ENCODE measurements at places on chromosomes 3 and 15.

GRCh38 chr15:68475449-68475848 is 43.5 kb upstream of the ITGA11 start:
- DNase-seq = no peak

DNA sequence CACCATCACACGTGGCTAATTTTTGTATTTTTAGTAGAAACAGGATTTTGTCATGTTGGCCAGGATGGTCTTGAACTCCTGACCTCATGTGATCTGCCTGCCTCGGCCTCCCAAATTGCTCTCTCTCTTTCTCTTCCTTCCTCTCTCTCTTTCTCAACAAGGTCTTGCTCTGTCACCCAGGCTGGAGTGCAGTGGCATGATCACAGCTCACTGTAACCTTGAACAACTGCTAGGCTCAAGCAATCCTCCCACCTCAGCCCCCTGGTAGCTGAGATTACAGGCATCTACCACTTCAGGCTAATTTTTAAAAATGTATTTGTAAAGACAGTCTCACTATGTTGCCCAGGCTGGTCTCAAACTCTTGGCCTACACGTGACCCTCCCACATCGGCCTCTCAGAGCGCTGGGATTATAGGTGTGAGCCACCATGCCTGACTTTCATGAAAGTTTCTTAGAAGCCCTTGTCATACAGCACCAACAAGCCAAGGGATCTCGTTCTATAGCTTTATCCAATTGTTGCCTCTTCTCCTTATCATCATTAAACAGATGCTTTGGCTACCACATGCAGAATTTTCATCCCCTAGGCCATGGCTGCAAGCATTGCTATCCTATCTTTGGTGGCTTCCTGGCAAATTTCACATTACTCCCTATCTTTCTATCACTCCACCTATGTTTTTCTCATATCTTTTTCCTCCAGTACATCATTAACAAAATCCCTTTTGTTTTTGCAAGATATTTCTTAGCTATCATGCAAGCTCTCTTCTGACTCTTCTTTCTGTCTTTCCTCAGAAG is 5.7 kb downstream of the CCDC32 start:
- no peak for DNase-seq

GRCh38 chr3:188722963-188723362 is 448.8 kb upstream of the TPRG1 start:
- DNase-seq = no peak

- no peak for DNase-seq
Observed at GRCh38 chr3:111968319-111969054, 10.3 kb upstream of the ABHD10 start.

- DNase-seq = peak; percentile 58
Observed at GRCh38 chr3:69410301-69410700, 24.4 kb upstream of the FRMD4B start.

GRCh38 chr3:16474216-16474615 is 39.3 kb downstream of the RFTN1 start:
- no peak for DNase-seq

DNA sequence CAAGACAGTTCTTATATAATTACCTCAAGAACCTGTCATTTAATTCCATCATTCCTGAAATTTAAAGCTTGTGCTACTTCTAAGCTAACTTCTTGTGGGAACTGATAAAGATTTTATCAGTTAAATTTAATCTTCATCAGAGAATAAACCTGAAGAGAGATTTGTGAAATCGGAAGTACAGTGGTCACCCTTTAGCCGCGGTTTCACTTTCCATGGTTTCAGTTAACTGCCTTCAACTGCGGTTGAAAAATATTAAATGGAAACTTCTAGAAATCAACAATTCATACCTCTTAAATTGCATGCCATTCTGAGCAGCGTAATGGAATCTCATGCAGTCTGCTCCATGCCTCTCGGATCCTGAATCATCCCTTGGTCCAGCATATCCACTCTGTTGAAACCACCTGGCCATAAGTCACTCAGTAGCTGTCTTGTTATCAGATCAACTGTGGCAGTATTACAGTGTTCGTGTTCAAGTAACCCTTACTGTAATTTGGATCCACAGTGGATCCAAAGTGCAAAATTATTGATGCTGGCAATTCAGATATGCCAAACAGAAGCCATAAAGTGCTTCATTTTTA is 626.1 kb downstream of the CADM2 start:
- no peak for DNase-seq

- DNase-seq = no peak
Observed at GRCh38 chr3:52480768-52481715, 14.1 kb upstream of the STAB1 start.

- no peak for DNase-seq
Observed at GRCh38 chr15:77025941-77026411, 31.1 kb downstream of the PSTPIP1 start.

DNA sequence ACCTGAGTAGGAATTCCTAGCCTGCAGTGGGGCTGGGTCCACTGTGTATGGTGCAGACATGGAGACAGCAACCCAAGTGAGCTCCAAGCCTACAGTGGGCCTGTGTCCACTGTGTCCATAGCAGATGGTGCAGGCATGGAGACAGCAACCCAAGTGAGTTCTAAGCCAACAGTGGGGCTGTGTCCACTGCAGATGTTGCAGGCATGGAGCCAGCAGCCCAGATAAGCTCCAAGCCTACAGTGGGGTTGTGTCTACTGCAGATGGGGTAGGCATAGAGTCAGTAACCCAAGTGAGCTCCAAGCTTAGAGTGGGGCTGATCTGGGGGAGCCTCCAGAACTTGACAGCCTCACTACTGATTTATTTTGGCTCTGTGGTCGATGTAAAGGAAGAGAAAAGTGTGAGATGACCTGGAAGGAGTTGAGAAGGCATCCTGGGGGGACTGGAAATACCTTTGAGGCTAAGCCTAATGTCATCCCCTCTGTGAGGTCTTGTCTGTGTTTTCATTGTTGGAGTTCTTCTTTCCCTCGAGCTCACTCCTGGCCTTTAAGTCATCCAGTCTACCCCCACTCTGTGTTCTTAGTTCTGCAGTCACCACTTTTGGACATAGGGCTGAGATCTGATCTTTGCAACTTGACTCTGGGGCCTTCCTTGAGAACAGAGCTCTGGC is 22.4 kb upstream of the IL16 start:
- no peak for DNase-seq

GRCh38 chr3:155024006-155024638 is 56.0 kb upstream of the MME start:
- DNase-seq = no peak

GRCh38 chr3:55197021-55197420 is 269.2 kb upstream of the LRTM1 start:
- no peak for DNase-seq

- DNase-seq = no peak
Observed at GRCh38 chr3:23484386-23484785, 281.3 kb downstream of the UBE2E2 start.

- DNase-seq = no peak
Observed at GRCh38 chr3:174219738-174220137, 639.4 kb upstream of the NAALADL2 start.

GRCh38 chr3:43388915-43389314 is 102.6 kb downstream of the SNRK start:
- DNase-seq = no peak

DNA sequence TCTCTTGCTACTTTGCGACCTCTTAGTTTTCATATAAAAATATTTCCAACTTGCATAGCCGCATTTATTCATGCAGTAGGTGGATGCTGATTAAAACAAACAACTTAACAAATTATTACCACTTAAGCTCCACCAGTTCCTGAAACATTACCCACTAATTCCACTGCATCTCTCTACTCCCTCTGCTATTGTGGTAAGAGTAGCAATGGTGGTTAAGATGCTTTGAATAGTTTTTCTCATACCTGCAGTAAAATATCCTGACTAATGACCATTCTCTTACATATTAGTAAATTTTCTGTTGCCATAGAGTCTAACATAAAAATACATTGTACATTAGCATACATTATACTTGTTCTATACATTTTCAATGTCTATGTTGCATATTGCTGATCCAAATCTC is 397.6 kb upstream of the PLSCR5 start:
- DNase-seq = no peak

DNA sequence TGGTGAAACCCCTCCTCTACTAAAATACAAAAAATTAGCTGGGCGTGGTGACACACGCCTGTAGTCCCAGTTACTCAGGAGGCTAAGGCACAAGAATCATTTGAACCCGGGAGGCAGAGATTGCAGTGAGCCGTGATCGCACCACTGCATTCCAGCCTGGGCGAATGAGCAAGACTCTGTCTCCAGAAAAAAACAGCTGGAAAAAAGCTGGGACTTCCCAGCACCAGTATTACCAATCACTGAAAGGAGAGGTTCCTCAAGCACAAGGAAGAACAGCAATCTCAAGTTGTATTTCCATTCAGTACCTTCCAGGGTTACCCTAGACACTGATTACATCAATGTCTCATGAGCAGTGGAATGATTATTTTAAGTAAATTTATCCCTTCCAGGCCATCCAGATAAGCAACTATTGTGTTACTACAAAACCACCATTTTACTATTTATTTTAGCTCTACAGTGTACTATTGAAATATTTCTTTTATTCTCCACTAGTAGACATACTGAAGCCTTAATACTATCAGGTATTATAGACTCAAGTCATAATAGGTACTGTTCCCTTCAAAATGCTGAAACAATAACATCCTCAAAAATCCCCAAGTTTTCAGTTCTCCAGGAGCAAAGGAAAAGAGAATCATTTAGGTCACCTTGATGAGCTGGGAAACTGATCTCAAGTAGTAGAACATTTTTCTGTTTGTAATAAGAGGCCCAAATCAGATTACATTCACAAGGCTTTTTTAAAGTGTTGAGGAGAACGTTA is 54.8 kb upstream of the VGLL4 start:
- DNase-seq = no peak

DNA sequence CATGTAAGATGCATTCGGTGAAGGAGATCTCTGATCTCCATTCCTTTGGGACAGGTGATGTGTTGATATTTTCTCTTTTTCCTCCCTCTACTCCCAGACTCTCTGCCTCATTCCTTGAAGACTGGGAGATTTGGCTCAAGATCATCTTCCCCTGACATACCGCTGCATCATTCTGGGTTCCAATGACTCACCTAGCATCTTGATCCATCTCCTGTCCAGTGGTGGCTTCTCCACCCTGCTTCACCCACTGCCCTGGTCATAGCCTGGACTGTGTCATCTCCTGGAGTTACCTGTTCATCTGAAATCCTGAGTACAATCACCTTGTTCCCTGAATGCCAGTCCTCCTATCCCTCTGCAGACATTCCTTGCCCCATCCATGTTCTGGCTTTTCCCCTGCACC is 57.4 kb upstream of the TRAK1 start:
- DNase-seq = no peak

DNA sequence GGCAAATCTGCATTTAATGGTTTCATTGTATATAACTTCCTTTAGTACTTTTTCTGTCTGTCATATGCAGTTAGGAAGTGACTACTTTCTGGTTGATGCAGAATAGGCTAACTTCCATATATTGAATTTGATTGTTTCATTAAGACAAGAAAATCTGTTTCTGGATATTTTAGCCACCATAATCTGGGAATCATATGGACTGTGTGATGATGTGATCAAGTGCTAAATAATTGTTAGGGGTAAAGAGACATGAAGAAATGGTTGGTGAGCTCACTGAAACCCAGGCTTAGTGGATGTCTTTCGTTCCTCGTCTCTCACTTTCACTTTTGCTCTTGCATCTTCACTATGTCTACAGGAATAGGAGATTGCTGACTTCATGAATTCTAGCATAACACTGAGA is 3.5 kb upstream of the MNS1 start:
- DNase-seq = peak; percentile 49

DNA sequence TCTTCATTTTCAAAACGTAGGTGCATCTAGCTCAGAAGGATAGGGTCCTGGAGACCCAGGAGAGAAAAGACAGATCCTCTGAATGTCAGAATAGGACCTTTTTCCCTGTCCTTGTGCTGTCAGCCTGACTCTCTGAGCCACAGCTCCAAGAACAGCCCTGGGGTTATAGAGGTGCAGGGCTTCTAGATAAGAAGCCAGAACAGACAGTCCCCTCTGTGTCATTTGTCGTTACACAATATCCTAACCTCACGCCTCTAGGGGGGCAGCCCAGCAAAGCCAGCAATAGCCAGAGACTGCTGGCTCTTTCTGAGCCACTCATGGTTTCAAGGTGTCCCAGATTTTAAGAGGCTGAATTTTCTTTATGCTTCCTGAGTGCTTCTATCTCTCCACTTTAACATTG is 153.2 kb upstream of the THBS1 start:
- no peak for DNase-seq

- DNase-seq = no peak
Observed at GRCh38 chr15:66704803-66705153, 2.7 kb downstream of the SMAD6 start.

- peak; percentile 82 for DNase-seq
Observed at GRCh38 chr15:90400759-90401314, 12.8 kb downstream of the IQGAP1 start.

- no peak for DNase-seq
Observed at GRCh38 chr3:8450618-8451017, 51.0 kb upstream of the LMCD1 start.

DNA sequence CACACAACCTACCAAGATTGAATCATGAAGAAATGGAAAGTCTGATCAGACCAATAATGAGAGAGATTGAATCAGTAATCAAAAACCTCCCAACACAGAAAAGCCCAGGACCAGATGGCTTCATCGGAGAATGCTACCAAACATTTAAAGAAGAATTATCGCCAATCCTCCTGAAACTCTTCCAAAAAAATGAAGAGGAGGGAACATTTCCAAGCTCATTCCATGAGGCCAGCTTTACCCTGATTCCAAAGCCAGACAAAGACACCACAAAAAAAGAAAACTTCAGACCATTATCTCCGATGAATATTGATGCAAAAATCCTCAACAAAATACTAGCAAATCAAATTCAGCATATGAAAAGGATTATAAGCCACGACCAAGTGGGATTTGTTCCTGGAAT is 94.1 kb downstream of the SENP2 start:
- no peak for DNase-seq

- DNase-seq = no peak
Observed at GRCh38 chr3:196184881-196185280, 26.3 kb downstream of the ZDHHC19 start.

GRCh38 chr3:194781617-194782016 is 95.9 kb downstream of the FAM43A start:
- DNase-seq = no peak

DNA sequence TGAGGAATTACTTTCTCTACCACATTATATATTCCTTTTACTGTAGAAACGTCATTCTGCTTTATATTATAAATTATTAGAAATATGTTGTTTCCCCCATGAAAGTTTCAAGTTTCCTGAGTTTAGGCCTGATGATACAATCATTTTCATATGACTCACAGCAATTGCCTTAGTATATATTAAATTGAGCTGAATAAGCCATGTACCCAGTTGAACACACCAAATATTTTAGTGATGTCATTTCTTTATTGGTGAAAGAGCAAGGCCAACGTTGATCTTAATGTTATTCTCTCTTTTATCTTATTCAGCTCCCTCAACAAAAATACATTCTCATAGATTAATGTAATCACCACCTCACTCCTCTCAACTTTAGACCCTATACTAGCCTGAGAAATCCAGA is 30.8 kb downstream of the B3GNT5 start:
- DNase-seq = no peak

DNA sequence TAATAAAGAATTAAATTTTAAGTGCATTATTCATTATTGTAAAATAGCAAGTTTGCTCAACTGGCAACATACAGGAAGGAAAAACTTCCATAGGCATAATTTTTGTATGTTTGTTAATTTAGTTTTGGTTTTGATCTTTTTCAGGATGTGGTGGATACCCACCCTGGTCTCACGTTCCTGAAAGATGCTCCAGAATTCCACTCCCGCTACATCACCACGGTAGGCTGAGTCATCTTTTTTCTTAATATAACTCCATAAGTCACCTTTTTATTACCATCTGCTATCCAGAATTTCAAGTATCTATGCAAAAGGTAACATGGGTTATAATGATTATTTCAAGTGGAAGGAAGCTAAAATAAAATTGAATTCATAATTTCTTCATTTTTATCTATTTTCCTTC is 104.8 kb downstream of the PPP2R3A start:
- no peak for DNase-seq

Measured in GM13977 (cell line).